NCI-H1694 treated with DMSO at 0.1 percent for 48 hours (cell line): ENCODE measurements at places on chromosomes 11 and 22.
A peak's percentile ranks its signal among the peaks of the same experiment; 100 is the strongest.

- no peak for DNase-seq
Observed at GRCh38 chr22:17352798-17353197, 16.5 kb upstream of the CECR2 start.

DNA sequence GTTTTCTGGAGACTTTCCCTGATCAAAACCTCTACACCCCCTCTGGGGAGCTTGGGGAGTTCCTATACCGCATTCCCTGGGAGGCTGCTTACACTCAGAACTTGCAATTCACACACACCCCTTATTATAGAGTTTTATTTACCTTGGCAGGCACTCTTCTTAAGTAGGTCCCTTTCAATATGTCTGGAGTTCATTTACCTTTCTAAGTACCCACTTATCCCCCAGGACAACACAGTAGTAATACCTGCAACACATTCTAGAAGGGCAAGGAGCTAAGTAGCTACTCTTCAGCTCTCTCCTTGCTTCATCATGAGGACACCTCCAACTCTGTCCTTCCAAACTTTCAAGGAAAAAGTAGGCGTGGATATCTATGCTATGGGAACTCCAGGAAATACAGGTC lies 127.8 kb upstream of the ANO3 start:
- DNase-seq = no peak

DNA sequence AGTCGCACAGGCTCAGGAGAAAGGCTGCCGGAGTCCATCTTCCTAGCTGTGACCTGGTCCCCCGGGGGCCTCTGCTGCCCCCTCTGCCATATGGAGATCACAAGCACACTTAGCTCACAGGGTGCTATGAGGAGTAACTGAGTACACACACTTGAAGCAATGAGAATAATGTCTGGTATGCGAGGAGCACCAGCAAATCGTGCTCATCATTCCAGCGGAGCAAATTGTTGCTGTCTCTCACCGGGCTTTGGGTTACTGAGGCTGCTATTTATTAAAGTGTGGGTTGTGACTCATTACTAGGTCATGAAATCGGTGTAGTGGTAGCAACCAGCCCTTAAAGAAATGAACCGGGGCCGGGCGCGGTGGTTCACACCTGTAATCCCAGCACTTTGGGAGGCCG lies 48.1 kb upstream of the EIF3D start:
- DNase-seq = no peak

DNA sequence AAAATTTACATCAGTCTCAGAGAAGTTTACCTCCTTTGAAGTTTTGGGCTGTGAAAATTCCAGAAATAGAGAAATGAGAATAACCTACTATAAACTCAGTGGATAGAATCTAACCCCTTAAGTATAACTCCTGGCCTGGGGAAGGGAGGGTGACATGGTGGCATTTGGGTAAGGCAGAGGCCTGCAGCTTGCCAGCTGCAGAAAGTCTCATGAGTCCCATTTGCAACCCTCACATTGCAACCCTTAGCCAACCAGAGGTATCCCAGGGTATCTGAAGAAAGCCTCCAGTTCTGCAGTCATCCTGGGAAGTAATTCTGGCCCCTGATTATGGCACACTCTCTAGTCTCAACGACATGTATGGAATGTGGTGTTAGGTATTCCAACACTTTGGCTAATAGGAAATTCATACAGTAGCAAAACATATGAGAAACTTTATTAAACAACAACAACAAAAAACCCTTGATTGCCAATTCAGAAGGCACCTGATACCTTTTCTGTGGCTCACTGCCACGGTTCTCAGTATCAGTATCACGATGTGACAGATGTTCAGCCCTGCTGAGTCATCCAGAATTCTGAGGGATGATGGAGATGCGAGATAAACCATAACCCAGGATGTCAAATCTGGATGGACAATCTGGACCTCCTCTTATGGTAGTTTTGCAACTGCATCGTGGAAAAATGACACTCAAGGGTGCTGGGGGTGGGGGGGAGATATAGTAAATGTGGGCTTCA lies 743.4 kb downstream of the NELL1 start:
- no peak for DNase-seq

GRCh38 chr11:67675058-67675747 lies 780 bp upstream of the ALDH3B2 start:
- DNase-seq = no peak

DNA sequence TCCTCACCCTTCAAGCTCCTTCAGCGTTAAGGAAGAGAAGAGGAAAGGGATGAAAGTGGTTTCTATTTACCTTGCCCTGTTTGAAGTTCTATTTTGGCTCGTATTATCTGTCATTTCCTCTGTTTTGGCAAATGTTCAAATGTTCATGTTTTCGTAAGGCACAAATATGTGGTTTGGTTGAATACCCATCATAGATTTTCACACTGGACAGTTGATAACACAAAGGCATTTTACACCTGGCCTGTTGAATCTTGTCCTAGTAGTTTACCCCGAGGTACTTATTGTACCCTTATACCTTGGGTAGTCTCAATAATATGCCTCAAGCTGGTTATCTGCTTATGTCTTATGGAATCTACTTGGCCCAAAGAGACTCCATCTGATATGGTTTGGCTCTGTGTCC lies 706.9 kb downstream of the METTL15 start:
- no peak for DNase-seq

DNA sequence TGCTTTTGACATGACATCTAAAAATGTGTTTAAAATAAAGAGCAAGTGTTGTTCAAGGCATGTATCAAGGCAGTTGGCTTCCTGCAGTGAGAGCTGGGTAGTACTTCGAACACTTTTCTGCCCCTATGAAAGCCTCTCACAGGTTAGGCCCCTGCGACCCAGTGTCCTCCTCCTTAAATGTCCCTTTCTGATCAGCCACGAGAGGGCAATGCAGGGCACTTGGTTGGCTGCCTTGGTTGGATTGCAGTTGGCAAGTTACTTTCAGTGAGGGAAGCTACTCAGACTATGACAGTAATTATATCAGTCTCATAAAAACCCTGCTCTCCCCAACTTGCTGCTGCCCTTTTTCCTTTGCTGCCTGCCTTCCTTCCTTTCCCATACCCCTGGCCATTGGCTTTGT lies 743.8 kb downstream of the NTM start:
- DNase-seq = peak; percentile 11

DNA sequence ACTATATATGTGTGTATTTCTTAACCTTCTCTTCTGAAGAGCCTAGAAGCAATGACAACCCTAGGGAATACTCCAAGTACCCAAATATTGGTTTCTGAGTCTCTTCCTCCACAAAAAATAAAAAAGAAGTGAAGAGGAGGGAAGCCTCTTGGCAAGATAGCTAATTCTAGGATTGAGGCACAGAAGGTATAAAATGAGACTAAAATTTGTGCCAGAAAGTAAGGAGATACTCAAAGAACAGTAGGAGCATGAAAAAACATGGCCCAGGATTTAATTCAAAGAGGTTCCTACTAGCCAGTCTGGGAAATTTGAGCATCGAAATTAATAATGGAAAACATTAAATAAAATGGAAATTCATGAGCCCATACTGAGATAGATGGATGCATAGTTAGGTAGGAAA lies 112.1 kb downstream of the PAX6 start:
- DNase-seq = no peak
